ENCODE measurements at places on chromosomes 16 and 17. TPM values are rescaled to one million over a fixed set of nuclear protein-coding genes. Genes with fewer than 3 reads are reported as not detected.

Gene CX3CL1
- total RNA-seq, result 0.08 TPM

Gene CCL22
- total RNA-seq, result not detected

Gene GLP2R
- total RNA-seq, result 10.2 TPM

Gene SLC5A11
- 0.37 TPM for total RNA-seq

Gene NDUFAB1
- total RNA-seq, result 193 TPM

Gene BMERB1
- 90.1 TPM for total RNA-seq

Gene ZNF213
- total RNA-seq, result 9.7 TPM

Gene ARHGDIA
- 703 TPM for total RNA-seq

Gene SLC47A2
- total RNA-seq, result 0.03 TPM

Gene XAF1
- not detected for total RNA-seq

Gene KCNH4
- 0.29 TPM for total RNA-seq

Gene CACNG5
- total RNA-seq, result not detected
